ENCODE measurements at places on chromosomes 7 and 10. TPM values are rescaled to one million over a fixed set of nuclear protein-coding genes. Genes with fewer than 3 reads are reported as not detected.

The TMEM176A gene
- not detected for total RNA-seq

DNA sequence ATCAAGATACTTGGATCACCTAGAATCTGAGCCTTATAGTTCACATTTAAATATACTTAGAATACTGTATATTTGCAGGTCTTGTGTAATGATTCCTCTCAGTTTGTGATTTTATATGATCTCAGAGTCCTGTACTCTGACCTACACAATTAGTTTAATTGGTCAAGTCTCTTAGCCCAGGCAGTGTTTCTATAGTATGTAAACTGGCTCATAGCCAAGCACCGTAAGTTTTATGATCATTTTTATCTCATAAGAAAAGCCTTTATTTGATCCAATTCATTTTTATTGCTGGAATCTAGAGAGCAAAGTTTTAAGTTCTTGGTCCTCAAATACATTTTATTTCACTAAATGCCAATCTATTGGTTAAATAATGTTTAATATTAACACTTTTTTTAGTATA lies 242.2 kb downstream of the MALRD1 start:
- no peak for DNase-seq

DNA sequence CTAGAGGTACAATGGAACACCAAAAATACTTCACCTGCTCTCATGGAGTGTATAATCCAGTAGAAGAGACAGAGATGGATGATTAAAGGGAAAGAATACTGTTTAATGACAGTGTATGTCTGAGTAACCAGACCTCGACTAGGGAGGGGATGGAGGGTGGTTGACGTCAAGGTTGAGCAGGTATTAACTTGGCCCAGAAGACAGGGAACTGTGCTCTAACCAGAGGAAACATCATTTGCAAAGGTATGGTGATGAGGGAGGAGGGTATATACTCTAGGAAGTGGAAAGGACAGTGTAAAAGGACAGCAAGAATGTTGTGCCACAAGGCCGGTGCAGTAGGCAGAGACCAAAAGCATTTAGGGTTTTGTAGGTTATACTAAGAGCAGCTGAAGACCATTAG lies 2.9 kb downstream of the MIOS start:
- no peak for DNase-seq

DNA sequence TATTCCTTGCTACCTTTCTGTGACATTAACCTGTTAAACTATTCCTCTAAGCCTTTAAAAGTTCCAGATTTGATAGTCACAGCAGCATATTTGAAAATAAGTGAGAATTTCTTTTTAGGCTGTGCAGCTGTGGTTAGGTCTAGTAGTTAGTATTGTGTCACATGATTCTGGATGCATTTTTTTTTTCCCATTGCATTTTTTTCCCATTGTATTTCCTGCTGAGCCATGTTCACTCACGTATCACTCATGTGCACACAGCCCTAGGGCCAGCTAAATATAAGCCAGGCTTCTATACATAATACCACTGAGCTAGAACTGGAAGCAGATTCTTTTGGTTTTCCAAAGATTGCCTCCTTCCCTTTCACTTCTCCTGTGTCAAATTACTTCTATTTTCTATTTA lies 37.4 kb downstream of the DNAJC9 start:
- peak; percentile 50 for DNase-seq

All from epithelial cell of proximal tubule (primary cell).